ENCODE measurements at places on chromosomes 12 and 14. TPM values are rescaled to one million over a fixed set of nuclear protein-coding genes. Genes with fewer than 3 reads are reported as not detected.

The PIK3C2G gene
- total RNA-seq, result 2.2 TPM

The NID2 gene
- total RNA-seq, result 92.6 TPM

The OR6J1 gene
- 0.14 TPM for total RNA-seq

The SPIC gene
- not detected for total RNA-seq

The CATSPERB gene
- total RNA-seq, result 0.29 TPM

The CAPZA3 gene
- not detected for total RNA-seq

The NPFF gene
- total RNA-seq, result not detected

The P2RX7 gene
- total RNA-seq, result 2.6 TPM

The ACVR1B gene
- 2.6 TPM for total RNA-seq

The TAS2R14 gene
- 9.6 TPM for total RNA-seq

The PGF gene
- total RNA-seq, result 2.7 TPM

The RTL1 gene
- total RNA-seq, result not detected

The HHIPL1 gene
- under 0.01 TPM for total RNA-seq

The KCNK13 gene
- not detected for total RNA-seq

The IGFBP6 gene
- 224 TPM for total RNA-seq

The NELL2 gene
- total RNA-seq, result 34.6 TPM

The PIWIL1 gene
- total RNA-seq, result not detected

The STAB2 gene
- 19.4 TPM for total RNA-seq

Measured in uterus (tissue), 4 donors.